ENCODE measurements at places on chromosomes 16 and 17.

- DNase-seq = peak; percentile 44
These were observed 849 bp upstream of the SOX15 start for GRCh38 chr17:7590743-7591142.

DNA sequence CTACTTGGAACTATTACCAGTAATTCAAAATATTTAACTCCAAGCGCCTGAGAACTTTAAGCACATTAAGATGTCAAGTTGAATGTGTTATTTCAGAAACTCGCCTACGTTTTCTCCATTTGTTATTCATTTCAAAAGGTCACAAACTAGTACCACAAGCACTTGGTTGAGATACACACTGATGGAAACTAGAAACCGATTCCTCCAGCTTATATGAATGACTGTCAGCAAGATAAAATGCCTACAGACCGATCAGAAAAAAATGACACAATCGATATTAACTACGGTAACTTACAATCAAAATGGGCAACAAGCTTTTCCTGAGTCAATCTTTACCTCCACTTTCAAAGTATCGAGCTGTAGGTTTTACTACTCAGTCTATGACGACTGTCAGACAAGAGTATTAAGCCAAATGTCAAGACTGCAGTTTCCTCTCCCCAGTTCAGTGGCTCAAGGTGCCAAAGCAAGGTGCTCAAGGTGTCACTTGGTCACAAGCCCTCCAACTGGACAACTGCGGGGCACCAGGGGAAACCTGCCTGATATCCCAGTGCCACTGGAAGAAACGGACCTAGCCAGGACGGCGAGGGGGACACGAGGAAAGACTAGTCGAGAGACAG, 678 bp downstream of the SRP68 start:
- DNase-seq = no peak

DNA sequence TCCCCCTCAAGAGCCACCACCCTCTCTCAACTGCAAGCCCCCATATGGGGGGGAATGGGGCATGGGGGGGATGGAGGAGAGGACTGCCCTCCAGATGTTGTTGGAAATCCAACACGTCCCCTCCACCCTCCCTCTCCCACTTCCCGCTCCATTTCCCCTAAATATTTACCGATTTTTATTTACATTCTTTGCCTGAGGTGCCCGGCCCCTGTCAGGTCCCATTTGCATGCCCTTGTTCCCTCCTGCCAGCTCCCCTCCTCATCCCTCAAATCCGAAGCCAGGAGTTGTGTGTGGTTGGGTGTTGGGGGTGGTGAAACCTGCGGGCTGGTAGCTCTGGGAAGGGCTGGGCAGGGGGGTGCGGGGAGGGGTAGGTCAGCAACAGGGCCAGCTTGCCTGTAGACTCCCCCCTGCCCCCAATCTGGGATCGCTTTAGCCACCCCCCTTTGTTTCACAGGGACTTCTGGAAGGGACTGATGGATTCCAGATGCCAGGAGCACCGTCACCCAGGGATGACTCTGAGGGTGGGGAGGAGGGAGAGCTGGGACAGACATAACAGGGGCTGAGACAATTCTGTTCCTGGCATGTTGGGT, 39.7 kb upstream of the NGFR start:
- no peak for DNase-seq

DNA sequence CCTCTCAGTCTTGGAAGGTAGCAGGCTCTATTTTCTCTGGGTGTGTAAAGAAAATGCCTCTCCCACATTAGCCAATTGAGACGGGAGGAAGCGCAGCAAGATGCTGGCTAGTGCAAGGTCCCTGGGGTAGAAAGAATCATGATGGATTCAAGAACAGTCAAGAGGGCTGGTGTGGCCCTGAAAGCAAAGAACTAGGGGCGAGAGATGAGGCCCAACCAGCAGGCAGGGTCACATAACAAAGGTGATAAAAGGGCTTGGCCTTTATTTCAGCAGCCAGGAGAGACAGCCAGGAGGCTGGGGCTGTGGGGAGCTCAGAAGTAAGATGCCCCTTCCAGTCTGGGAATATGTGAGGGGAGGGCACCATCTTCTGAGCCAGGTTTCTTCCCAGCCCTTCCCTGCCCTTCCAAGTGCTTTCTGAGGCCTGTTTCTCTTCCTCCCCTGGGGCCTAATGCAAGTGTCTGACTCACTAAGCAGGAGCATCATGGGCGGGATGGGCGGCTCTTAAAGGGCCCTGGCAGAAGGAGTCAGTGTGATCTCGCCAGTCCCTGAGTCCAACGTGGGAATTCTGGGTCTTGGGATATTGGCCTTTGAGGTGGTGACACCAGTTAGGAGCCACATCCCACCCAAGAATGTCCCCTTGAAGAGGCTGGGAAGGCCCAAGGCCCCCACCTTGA, 3.9 kb upstream of the NLRC5 start:
- peak; percentile 85 for DNase-seq

GRCh38 chr16:4787627-4788482, at the start of gene SEPTIN12:
TSS of gene SEPTIN12 (minus strand) at chr16:4788345. CDS start at chr16:4787645, 700 bp downstream.
- DNase-seq = no peak

DNA sequence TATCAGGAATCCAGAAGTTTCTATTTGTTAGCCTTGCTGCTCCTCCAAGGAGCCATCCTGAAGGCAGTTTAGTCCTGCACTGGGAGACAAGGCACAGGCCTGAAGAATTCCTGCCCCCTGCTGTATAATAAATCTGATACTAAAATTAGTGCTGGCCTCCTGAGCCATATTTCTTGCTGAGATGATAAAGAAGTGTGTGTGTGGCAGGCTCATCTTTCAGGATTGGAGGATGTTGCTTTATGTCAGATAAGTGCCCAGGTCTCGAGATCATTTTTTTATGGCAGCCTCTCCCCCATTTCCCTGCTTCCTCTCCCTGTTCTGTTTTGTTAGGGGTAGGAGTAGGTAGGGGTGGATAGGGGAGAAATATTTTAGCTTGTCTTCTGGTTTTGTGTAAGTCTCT, 26.0 kb downstream of the MSI2 start:
- DNase-seq = no peak

- DNase-seq = no peak
These were observed 9.7 kb upstream of the KIF18B start for GRCh38 chr17:44956998-44957981.

All from fibroblast of pulmonary artery (primary cell).